ENCODE measurements at places on chromosomes 7 and 10.
A peak's percentile ranks its signal among the peaks of the same experiment; 100 is the strongest.

DNA sequence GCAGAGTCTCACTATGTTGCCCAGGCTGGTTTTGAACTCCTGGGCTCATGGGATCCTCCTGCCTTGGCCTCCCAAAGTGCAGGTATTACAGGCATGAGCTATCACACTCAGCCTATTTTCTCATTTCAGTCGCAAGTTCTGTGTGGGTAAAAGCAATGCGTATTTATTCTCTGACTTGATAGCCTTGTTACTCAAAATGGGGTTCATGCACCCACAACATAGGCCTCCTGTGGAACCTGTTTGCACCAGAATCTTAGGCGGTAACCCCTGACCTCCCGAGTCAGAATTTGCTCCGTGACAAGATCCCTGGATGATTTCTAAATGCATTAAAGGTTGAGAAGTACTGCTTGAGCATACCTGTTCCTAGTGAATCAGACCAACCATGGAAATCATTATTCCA lies 7.3 kb downstream of the IL2RA start:
- no peak overlapping the region for H3K4me3 ChIP-seq
- H3K4me1 ChIP-seq: peaks cover 5% of the 10 kb centered on the region
- DNase-seq: no peak
- H3K27ac ChIP-seq: no peak overlapping the region
- no peaks in the 10 kb centered on the region for H3K36me3 ChIP-seq

- H3K27me3 ChIP-seq: no peaks in the 10 kb centered on the region
- H3K36me3 ChIP-seq: no peaks in the 10 kb centered on the region
- H3K4me3 ChIP-seq: peak overlapping the region; percentile 41
These were observed 65.5 kb upstream of the NKX6-2 start for GRCh38 chr10:132851451-132851850.

DNA sequence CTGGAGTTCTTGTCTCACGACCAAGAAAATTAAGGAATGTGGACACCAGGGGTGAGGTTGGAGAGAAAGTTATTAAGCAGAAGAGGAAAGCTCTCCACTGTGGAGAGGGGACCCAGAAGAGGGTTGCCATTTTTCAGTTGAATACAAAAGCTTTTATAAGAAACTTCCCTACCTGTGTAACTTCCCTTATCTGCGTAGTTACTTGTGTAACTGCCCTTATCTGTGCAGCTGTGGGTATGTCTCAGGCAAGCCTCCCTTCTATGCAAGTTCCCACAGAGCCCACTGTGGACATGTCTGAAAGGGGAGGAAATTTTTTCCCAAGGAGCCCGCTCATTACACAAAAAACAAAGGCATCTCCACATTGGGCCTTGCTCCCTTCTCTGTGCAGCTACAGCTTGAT lies 94.9 kb downstream of the SVOPL start:
- H3K27ac ChIP-seq: no peak overlapping the region
- DNase-seq: no peak
- H3K4me1 ChIP-seq: peaks cover 3% of the 10 kb centered on the region
- no peaks in the 10 kb centered on the region for H3K27me3 ChIP-seq
- no peaks in the 10 kb centered on the region for H3K36me3 ChIP-seq

DNA sequence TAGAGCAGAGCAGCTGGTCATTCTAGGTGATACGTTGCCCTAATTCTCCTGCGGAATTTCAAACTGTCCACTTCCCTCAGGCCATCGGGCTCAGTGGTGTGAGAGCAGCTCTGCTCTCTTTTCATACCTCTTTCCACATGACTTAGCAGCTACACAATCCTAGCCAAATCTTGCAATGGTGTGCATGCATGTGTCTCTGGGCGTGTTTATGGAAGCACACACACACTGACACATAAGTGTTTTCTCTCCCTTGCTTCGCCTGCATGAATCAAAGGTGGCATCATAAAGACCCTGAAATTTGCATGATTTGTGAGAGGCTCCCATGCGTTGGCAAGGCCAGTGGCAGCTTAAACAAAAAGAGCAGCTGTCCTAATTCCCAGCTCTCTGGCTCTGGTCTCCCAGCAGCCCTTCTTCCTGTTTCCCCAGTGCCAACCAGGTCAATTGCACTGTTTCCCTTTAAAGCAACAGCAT lies 1189.5 kb downstream of the GATA3 start:
- DNase-seq: no peak
- no peaks in the 10 kb centered on the region for H3K27me3 ChIP-seq
- H3K36me3 ChIP-seq: no peaks in the 10 kb centered on the region
- H3K4me1 ChIP-seq: peaks cover 7% of the 10 kb centered on the region

GRCh38 chr7:104366390-104366789 lies 38.0 kb downstream of the LHFPL3 start:
- no peaks in the 10 kb centered on the region for H3K27me3 ChIP-seq
- peaks cover 2% of the 10 kb centered on the region for H3K4me1 ChIP-seq

DNA sequence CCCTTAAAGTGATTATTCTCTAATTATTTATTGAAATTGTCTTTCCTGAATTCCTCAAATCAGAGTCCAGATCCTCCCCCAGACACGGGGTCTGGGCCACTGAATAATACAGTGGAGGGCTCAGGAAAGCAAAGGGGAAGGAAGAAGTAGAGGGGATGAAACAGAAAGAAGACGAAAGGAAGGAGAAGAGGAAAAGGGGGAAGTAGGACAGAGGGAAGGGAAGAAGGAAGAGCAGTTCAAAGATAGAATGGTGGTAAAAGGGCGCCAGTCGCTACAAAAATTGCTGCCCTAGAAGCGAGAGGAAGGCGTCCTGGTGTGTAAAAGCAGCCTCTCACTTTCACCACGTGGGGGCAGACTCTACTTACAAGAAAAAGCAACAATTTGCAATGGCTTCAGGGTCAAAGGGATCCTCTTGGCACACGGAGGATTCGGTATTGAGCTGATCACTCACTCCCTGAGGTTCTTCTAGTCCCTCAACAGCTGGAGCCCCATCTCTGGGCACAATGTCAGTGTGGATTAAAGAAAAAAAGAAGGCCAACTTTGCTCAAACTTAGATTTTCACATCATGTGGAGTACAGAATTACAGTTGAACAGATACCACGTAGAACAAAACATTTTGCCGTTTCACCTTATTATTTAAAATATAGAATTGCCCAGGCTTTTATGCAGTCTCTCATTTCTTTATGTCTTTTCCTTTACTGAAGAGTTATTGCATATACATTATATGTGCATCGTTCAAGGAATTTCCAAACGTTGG lies 31.4 kb upstream of the NPVF start:
- peak; percentile 69 for DNase-seq

GRCh38 chr10:129942936-129943715 lies 20.9 kb downstream of the EBF3 start:
- no peak overlapping the region for H3K27ac ChIP-seq
- no peak overlapping the region for H3K4me3 ChIP-seq
- H3K36me3 ChIP-seq: no peaks in the 10 kb centered on the region
- H3K4me1 ChIP-seq: no peaks in the 10 kb centered on the region
- no peak for DNase-seq
- H3K27me3 ChIP-seq: no peaks in the 10 kb centered on the region

DNA sequence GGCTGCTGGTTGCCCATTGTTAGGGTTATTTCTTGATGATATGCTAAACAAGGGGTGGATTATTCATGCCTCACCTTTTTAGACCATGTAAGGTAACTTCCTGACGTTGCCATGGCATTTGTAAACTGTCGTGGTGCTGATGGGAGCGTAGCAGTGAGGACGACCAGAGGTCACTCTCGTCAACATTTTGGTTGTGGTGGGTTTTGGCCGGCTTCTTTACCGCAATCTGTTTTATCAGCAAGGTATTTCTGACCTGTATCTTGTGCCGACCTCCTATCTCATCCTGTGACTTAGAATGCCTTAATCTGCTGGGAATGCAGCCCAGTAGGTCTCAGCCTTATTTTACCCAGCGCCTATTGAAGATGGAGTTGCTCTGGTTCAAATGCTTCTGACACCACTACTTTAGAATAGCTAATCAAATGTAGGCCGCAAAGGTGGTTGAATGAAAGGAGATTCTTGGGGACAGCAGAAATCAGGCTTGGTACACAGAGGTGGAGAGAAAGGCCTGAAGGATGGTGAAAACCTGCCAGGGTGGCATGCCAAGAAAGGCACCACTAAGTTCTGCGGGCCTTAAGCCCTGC lies 17.9 kb upstream of the SMO start:
- no peak for DNase-seq
- H3K27me3 ChIP-seq: no peaks in the 10 kb centered on the region
- no peaks in the 10 kb centered on the region for H3K36me3 ChIP-seq
- H3K27ac ChIP-seq: no peak overlapping the region

GRCh38 chr7:1915956-1916600 lies 246.0 kb downstream of the ELFN1 start:
- no peaks in the 10 kb centered on the region for H3K27me3 ChIP-seq
- DNase-seq: no peak
- no peak overlapping the region for H3K27ac ChIP-seq
- H3K36me3 ChIP-seq: no peaks in the 10 kb centered on the region

GRCh38 chr7:133048589-133048988 lies 33.3 kb downstream of the CHCHD3 start:
- peaks cover 6% of the 10 kb centered on the region for H3K36me3 ChIP-seq
- H3K27me3 ChIP-seq: no peaks in the 10 kb centered on the region
- no peak overlapping the region for H3K27ac ChIP-seq
- peaks cover 8% of the 10 kb centered on the region for H3K4me1 ChIP-seq
- H3K4me3 ChIP-seq: no peak overlapping the region

DNA sequence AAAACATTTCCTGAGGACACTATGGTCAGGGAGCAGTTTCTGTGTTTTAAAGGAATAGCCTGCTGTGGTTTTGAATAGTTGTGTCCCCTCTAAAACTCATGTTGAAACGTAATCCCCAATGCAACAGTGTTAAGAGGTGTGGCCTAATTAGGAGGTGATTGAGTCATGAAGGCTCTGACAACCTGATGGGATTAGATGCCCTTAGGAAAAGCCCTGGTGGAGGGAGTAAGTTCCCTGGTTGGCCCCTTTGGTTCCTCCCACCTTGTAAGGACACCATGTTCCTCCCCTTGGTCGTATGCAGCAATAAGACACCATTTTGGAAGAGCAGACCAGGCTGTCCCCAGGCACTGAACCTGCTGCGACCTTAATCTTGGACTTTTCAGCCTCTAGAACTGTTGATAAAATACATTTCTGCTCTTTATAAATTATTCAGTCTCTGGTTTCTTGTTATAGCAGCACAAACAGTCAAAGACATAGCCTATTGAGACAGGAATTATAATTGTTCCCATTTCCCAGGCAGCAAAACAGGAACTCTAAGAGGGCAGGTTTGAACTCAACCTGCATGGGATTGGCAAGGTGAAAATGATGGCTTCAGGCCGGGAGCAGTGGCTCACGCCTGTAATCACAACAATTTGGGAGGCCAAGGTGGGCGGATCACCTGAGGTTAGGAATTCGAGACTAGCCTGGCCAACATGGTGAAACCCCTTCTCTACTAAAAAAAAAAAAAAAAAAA lies 20.5 kb upstream of the TNS3 start:
- H3K4me1 ChIP-seq: no peaks in the 10 kb centered on the region
- H3K27me3 ChIP-seq: no peaks in the 10 kb centered on the region
- H3K4me3 ChIP-seq: no peak overlapping the region
- no peak overlapping the region for H3K27ac ChIP-seq
- DNase-seq: no peak
- no peaks in the 10 kb centered on the region for H3K36me3 ChIP-seq

- no peaks in the 10 kb centered on the region for H3K27me3 ChIP-seq
- H3K4me3 ChIP-seq: no peak overlapping the region
- DNase-seq: no peak
- no peak overlapping the region for H3K27ac ChIP-seq
- no peaks in the 10 kb centered on the region for H3K36me3 ChIP-seq
These were observed 106.9 kb upstream of the CSTF2T start for GRCh38 chr10:51806079-51806835.

- no peaks in the 10 kb centered on the region for H3K36me3 ChIP-seq
- peaks cover 8% of the 10 kb centered on the region for H3K4me1 ChIP-seq
- peak; percentile 17 for DNase-seq
- H3K4me3 ChIP-seq: peak overlapping the region; percentile 81
- no peak overlapping the region for H3K27ac ChIP-seq
These were observed 1.0 kb downstream of the SORCS3 start for GRCh38 chr10:104641937-104642657.

GRCh38 chr7:42714356-42714755 lies 197.5 kb downstream of the C7orf25 start:
- no peak for DNase-seq
- H3K27ac ChIP-seq: no peak overlapping the region
- H3K4me1 ChIP-seq: peaks cover under 1% of the 10 kb centered on the region

GRCh38 chr7:48617993-48618392 lies 306.4 kb upstream of the CDC14C start:
- no peak overlapping the region for H3K4me3 ChIP-seq
- H3K4me1 ChIP-seq: no peaks in the 10 kb centered on the region
- H3K27ac ChIP-seq: no peak overlapping the region
- no peaks in the 10 kb centered on the region for H3K36me3 ChIP-seq

DNA sequence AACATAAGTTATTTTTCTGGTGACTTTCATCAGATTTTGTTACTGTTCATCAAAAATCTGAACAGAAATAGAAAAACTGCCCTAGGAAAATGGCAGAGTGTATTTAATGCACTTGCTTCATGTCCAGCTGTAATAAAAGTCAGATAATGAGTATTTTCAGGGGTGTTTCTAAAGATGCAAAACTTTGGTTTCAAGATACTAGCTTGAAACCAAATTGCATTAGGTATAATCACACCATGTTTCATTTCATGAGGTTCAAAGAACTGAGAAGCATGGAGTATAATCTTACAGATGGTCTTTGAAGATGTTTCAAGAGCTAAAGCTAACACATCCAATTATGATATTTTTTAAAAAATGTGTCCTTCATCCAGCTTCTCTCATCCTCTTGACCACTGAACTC lies 128.9 kb downstream of the NRCAM start:
- peak overlapping the region; percentile 41 for H3K4me3 ChIP-seq
- H3K36me3 ChIP-seq: no peaks in the 10 kb centered on the region
- DNase-seq: no peak
- H3K27ac ChIP-seq: no peak overlapping the region
- peaks cover 64% of the 10 kb centered on the region for H3K4me1 ChIP-seq

DNA sequence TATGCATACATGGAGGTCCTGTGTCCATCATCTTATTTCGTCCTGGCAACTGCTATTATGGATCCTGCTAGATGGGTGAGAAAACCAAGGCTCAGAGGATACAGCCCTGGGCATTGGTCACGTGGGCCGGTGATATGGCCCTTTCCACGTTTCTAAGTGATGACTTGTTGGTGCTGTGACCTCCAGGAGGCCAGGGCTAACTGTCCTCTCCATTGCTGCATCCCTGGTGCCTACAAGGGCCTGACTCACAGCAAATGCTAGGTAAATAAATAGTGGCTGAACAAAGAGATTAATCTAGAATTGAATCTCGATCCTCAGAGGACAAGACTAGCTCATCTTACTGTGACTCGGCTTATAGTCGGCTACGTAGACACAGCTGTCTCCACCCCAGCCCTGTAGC lies 78.6 kb downstream of the FAM53B start:
- H3K27me3 ChIP-seq: no peaks in the 10 kb centered on the region
- peaks cover 14% of the 10 kb centered on the region for H3K36me3 ChIP-seq
- H3K27ac ChIP-seq: no peak overlapping the region
- DNase-seq: no peak
- peaks cover 11% of the 10 kb centered on the region for H3K4me1 ChIP-seq

- DNase-seq: peak; percentile 30
- no peak overlapping the region for H3K27ac ChIP-seq
- H3K4me1 ChIP-seq: no peaks in the 10 kb centered on the region
- no peak overlapping the region for H3K4me3 ChIP-seq
These were observed 25.8 kb downstream of the FBXL13 start for GRCh38 chr7:103048833-103049232.

GRCh38 chr10:22461891-22462290 lies 116.6 kb downstream of the SPAG6 start:
- H3K36me3 ChIP-seq: no peaks in the 10 kb centered on the region
- no peak overlapping the region for H3K4me3 ChIP-seq
- H3K27me3 ChIP-seq: no peaks in the 10 kb centered on the region
- H3K4me1 ChIP-seq: peaks cover 8% of the 10 kb centered on the region

Data from neuronal stem cell (in vitro differentiated cells).